ENCODE measurements at places on chromosomes 7 and 10.

DNA sequence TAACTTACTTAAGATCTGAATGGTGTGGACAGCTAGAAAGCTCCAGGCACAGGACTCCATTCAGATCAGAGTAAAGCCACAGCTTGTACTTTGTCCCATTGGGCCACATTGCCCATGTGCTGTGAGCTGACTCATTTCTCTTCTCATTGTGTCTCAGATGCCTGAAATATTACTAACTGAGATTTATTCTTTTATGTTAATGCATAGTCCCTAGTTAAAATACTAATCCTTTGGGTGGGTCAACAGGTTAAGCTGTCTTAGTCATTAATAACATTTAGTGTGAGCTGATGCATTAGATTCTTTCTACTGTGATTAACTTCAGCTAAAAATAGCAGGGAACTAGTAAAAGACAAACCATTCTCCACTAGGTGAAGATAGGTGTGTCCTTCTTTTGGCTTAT is 104.7 kb upstream of the ARMC3 start:
- DNase-seq = no peak

- no peak for DNase-seq
Observed at GRCh38 chr7:86320341-86320740, 323.4 kb upstream of the GRM3 start.

DNA sequence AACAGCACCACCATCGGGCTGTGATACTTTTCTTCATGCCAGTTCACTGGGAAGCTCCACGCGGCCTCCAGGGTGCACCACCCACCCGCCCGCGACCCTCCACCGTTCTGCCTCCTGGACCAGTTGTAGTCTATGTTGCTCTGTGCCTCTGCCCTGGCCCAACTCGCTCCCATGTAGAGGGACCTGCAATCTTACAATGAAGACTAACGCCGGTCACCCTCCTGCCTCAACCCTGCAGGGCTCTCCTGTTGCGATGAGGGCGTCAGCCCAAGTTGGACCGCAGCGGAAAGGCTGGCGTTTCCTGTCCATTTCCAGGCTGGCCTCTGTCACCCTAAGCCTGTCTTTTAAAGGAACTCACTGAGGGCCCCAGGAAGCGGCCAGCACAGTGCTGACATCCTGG is 34.9 kb downstream of the IL15RA start:
- no peak for DNase-seq

DNA sequence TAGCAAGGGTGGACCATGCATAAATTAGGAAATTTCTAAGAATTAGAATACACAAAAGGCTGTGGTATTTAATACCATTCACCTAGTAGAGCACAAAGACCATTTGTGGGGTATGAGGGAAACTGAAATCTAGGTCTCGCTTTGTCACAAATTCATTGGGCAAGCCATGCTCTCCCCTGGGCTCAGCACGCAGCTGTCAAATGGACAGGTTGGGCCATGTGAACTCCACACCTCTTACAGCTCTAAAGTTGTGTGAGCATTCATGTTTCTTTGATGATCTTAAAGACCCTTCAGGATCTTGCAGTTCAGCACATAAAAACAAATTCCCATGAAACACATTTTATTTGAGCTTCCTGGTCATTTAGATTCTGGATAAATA is 121.3 kb downstream of the CHN2 start:
- no peak for DNase-seq

DNA sequence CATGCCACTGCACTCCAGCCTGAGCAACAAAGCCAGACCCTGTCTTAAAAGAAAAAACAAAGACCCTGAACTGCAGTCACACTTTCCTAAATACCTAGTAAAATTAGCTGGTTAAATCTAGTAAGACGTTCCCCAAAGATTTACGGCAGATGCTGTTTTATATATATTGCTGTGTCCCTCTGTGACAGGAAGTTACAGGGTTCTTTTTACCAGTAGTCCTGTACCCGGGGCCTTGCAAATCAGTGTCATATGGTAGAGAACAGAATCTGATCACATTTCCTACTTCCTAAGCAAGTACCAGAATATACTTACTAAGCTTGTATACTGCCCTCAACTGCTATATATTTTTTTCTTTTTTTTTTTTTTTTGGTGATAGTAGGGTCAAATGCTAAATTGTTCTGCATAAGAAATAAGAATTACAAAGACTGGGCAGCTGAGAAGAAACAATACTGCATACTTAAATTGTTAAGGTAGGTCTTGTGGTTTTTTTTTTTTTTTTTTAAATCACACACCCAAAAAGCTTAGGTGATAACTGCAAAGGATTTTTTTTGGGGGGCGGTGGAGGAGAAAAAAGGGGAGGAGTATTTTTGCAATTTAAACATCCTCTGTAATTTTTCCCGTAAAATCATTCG is 27.3 kb upstream of the KMT2E start:
- no peak for DNase-seq

- DNase-seq = no peak
Observed at GRCh38 chr7:47452295-47452694, 129.6 kb downstream of the TNS3 start.

- no peak for DNase-seq
Observed at GRCh38 chr7:95322396-95322795, 1.9 kb downstream of the PON1 start.

GRCh38 chr10:128156999-128157755 is 31.0 kb upstream of the MKI67 start:
- no peak for DNase-seq

DNA sequence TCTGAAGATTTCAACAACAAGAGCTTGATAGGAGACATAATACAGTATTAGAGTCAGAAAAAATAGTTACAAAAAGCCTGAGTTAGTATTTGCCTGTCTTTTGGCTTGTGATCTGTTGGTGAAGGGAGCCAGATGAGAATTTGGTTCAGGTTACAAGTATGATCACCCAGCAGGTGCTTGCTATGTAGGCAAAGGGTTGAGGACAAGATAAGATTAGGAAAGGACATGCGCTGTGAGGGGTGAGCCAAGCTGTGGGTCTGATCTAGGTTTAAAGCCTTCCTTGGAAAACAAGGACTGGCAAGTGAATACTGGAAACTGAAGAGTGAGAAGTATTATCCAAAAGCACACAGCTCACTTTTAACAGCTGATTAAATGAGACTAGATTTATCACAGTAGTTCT is 28.7 kb upstream of the CD36 start:
- no peak for DNase-seq

- DNase-seq = no peak
Observed at GRCh38 chr7:51027935-51028830, 245.5 kb upstream of the GRB10 start.
